Thoracic aorta (tissue), 2 donors: ENCODE measurements at places on chromosomes 1 and 21.

GRCh38 chr1:92134331-92134730 lies 54.2 kb downstream of the BTBD8 start:
- no peak for DNase-seq

DNA sequence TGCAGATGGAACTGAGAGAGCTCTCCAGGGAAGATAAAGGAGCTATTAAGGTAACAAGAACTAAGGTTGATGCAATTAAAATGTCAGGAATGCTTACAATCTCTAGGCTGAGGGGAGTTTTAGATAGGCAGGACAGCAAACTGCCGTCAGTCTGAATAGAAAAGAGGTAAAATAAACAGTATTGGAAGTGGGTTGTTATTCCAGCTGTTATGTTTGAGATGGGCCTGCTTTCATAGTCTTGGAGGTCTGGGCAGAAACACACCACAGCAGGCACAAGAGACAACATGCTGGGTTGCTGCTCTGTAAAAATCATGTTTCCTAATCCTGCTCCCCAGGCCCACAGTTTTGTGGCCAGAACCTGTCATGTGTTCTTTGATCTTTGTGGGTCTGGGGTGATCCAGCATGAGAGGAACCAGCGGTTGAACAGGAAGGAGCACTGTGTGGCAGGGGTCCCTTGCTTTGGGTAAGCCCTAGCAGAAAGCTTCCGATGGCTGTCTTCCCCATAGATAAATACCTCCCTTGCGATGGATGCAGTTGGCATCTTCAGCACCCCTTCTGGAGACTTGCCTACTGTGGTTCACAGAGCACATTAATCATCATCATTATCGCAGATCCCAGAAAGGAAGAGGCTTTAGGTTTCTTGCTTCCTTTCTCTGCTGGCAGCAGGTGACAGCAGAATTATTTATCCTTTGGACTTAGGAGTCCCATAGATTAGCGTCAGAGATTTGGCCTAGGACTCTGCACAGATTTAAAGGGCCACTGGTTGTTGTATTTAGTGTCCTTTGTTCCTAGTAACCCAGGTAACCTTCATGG lies 97.1 kb downstream of the AK5 start:
- DNase-seq, result no peak

- DNase-seq, result no peak
Observed at GRCh38 chr1:42657201-42657600, 1.0 kb upstream of the PPIH start.

GRCh38 chr21:16587681-16588375 lies 858.0 kb downstream of the USP25 start:
- no peak for DNase-seq

- DNase-seq, result no peak
Observed at GRCh38 chr1:59597420-59598119, 217.2 kb upstream of the HOOK1 start.

GRCh38 chr1:195332102-195332501 lies 1276.1 kb downstream of the KCNT2 start:
- no peak for DNase-seq
